Stimulated activated CD8-positive, alpha-beta memory T cell treated with anti-CD3 and anti-CD28 coated beads, Interleukin-4, amount 100 ng/mL, for 1 hour (primary cell): ENCODE measurements at places on chromosomes 1 and 21.
A peak's percentile ranks its signal among the peaks of the same experiment; 100 is the strongest.

GRCh38 chr1:65021795-65022194 is 55.4 kb upstream of the JAK1 start:
- DNase-seq = no peak

DNA sequence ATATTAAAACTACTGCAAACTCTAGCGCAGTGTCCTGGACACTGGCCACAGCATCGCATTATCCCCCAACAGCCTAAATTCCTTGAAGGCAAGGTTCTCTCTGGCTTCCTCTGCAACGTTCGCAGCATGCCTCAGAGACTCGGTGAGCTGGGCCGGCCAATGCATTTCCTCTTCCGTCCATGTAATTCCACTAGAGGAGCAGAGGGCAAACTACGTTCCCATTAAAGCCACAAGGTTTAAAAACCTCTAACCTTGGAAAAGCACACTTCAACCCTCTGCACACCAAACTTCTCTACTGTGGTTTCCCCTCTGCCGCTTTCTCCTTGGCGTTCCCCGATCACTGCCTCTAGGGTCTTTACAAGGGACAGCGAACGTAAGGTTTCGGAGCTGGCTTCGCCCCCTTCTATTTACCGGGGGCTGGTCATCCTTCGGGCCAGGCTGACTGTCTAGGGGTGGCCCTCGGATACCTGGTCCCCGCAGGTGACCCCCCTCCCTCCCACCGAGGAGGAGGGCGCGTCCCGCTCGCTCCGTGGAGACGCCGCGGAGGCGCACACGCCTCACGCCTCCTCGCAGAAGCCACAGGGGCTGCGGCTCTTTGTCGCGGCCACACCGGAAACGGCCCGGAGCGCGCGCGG is 456 bp upstream of the SMYD2 start:
- peak; percentile 6 for DNase-seq

DNA sequence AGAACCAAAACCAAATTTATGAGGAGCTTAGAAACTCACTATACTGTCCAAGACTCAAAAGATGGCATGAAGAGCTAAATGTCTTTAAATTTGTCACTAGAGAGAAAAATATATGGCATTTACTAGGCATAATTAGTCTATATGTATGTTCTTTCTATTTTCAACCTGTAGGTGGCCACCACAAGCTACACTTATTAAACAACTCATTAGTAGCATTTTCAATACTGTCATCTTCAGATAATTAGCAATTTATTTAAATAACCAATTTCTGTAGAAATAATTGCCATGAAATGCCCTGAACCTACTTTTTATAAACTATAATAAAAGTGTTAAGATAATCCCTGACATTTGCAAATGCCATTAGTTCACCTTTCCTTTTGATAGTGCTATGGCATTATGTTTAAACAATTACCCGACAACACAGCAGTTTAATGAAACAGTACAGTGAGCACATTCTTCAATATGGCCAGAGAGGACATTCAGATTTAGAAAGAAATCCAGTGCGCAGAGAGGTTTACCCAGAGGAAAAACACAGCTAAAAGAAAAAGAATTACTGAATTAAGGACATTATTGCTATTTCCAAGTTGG is 522.5 kb downstream of the PTBP2 start:
- DNase-seq = no peak

GRCh38 chr21:41834926-41835663 is 44.0 kb downstream of the PRDM15 start:
- DNase-seq = no peak

DNA sequence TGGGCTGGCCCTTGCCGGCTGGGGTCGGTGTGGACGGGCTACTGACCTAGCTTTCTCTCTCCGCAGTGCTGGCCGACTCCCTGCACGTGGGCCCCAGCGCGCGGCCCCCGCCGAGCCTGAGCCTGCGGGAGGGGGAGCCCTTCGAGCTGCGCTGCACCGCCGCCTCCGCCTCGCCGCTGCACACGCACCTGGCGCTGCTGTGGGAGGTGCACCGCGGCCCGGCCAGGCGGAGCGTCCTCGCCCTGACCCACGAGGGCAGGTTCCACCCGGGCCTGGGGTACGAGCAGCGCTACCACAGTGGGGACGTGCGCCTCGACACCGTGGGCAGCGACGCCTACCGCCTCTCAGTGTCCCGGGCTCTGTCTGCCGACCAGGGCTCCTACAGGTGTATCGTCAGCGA is 34.9 kb downstream of the PTGFRN start:
- no peak for DNase-seq

DNA sequence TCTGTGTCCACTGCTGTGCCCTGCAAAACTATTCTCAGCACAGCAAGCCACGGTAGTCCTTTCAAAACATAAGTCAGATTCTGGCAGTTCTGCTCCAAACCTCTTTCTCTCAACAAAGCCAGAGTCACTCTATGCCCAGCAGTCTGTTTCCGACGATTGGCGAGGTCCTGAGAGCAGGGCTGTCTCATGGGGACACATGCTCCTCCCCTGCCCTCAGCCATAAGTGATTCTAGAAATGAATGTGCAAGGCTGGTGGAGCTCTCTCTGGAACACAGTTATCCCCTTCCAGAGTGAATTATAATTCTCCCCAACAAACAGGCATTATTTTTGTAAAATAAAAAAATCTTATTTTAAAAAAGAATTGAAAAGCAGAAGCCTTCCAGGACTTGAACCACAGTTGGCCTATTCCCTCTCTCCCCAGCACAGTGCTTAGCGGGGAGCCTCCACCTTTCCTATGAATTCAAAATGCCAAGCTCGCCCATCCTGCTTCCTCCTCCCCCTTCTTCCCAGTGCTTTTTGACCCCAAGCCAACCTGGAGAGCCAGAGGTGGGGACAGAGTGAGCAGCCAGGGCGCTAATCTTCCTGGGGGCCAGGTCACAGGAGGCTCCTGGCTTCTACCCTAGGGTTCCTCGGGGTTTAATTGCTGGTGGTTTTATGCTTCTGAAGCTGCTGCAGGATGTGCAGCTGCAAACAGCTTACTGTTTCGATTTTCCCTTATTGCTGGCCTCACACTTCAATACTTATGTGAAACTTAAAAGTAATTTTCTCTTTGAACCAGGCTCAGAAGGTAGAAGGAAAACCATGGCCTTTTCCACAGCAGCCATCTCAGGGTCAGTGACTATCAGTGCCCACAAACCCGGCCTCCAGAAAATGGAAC is 41.1 kb downstream of the KCNJ6 start:
- DNase-seq = no peak

- no peak for DNase-seq
Measured at GRCh38 chr1:156073110-156073687, 9.1 kb downstream of the MEX3A start.

- DNase-seq = no peak
Measured at GRCh38 chr1:94919241-94920030, 7.5 kb downstream of the CNN3 start.

DNA sequence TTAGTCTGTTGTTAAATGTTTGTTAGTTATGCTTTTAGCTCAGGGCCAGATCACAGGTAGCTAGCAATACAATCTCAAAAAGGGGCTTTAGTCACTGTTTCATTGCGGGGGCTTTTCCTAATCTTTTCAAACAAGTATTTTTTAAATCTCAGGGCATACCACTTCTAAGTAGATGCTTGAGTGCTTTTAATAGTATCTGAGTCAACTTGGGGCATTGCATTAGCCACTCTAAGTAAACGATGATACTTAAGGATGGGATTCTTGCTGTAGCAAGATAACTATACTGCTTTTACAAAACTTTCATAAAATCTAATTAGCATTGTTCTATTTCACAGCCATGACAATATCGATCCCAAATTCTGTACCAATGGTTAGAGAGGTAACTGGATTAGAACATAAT is 11.6 kb downstream of the CDC42BPA start:
- DNase-seq = no peak

DNA sequence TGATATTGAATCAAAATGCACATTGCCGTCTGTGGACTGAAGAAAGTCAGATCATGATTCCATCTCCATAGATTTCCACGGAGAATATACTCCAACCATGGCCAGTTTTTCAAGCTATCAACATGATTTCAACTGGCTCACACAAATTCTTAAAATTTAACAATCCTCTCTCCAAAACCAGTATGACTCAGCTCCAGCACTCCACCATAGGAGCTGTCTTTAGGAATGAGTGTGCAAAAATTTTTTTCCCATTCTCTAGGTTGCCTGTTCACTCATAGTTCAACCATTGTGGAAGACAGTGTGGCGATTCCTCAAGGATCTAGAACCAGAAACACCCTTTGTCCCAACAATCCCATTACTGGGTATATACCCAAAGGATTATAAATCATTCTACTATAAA is 40.8 kb downstream of the RGL1 start:
- DNase-seq = no peak

DNA sequence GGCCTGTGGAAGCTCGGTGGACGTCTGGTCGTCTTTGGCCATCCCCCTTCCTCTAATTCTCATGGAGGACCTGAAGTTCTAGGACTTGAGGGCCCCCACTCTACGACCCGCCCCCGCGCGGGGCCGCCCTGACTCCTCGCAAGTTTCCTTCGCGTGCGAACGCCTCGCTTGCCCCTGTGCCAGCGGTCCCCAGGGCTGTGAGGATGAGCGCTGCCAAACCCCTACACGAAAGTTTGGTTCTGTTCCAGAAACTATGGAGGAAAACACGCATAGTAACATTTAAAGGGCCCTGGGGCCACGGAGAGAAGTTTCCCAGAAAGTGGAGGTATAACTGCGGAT is 304 bp upstream of the GNG12 start:
- DNase-seq = no peak

DNA sequence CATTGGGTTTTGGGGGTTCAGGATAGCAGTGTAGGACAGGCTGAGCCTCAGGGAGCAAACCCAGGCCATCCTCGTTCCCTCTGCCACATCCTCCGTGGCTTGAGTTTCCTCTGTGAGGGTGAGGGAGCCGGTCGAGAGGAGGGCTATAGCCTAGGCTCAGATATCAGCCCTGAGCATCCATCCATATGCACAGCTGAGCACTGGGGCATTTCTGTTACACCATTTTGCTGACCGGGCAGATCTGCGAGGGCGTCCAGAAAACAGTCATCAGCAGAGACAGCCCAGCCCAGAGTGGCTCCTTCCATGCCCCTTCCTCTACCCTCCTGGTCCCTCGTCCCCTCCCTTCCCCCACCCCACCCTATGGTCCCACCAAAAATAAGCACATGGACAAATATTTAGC is 53.5 kb downstream of the PTPRF start:
- no peak for DNase-seq

- DNase-seq = no peak
Measured at GRCh38 chr21:35382696-35383095, 333.6 kb upstream of the RUNX1 start.

DNA sequence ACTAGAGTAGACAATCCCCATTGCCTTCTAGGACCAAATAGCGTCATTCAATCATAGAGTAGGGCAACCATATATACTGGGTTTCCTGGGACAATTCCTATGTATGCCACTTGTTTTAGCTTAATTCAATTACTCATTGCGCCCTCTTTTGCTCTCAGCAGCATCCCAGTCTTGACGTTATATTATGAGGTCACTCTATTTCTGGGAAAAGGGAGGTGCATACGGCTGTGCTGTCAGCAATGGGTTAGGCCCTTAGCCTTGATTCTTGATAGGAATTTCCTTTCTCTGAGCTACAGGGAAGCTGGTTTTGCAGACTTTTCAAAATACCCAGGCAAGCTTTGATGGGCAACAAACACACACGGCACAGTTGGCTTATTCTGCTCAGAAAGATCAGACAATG is 4.4 kb upstream of the KAZN start:
- no peak for DNase-seq

DNA sequence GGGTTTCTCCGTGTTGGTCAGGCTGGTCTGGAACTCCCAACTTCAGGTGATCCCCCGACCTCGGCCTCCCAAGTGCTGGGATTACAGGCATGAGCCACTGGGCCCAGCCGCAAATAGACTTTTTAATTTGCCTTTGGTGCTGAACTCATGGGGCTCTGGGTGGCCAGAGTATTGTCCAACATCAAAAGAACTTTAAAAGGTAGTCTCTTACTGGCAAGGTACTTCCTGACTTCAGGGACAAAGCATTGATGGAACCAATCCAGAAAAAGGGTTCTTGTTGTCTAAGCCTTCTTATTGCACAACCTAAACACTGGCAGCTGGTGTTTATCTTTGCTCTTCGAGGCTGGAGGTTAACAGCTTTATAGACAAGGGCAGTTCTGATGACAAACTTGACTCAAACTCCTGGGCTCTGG is 3.8 kb upstream of the KTI12 start:
- no peak for DNase-seq

DNA sequence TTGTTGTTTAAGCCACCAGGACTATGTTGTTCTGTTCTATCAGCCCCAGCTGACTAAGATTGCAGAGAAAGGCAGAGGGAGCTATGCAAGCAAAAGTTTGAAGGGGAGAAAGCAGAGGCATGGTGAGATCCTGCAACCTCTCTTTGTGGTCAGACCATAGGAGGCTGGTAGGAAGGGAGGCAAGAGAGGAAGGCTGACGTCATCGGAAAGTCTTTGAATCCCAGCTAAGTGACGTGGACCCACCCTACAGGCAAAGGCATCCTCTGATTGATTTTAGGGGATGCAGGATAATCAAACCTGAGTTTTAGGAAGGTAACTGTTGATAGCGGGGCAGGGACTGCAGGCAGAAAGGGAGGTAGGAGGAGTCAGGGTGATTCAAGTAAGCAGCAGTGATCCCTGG is 23.3 kb upstream of the TNNI1 start:
- no peak for DNase-seq

GRCh38 chr21:33029385-33029921 is 3.7 kb downstream of the OLIG2 start:
- no peak for DNase-seq

- no peak for DNase-seq
Measured at GRCh38 chr1:233639611-233640010, 25.7 kb downstream of the KCNK1 start.

DNA sequence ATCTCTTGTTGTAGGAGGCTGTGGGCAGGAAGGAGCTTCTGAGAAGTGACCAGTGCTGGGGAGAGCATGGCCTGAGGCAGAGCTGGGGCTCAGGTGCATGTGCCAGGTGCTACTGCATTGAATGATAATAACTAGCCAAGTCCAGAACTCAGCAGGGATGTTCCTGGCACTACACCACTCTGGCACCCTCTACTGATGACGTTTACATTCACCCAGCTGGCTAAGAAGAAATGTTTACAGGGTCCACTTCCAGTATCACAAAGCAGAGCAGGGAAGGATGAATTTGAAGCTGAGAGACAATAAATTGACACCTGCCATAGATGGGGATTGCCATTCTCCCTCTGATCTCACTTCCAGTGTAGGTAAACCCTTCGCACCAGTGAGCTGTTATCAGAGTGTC is 411.8 kb downstream of the SETD4 start:
- DNase-seq = no peak

DNA sequence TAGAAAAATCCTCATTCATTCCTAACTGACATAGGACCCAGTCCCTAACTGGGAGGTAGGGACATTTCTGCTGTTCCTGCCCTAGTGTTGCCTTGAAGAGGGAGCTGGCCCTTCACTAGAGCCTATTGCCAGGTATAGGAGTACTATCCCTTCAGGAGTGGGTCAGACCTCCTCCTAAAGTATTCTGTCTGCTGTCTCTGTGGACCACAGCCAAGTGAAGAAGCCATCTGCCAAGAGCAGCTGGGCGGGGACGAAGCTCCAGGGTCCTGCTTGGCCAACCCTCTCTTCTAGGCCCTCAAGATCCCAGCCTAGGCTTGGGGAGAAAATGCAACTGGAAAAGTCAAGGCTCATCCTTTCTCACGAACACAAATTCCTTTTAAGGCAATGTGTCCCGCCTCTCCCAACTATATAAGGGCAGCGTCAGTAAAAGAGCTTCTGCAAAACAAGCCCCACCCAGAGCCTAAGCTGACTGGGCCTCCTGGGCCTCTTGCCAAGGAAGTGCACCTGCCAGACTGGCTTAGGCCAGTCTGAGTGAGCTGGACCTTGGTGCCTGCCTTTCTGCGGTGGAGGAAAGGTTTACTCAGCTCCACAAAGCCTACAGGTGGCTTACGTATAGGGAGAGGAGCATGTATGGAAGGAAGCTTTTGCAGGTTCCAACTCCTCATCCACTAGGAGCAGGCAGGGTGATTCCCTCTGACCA is 638 bp upstream of the TUFT1 start:
- DNase-seq = no peak
